Hepatocyte (in vitro differentiated cells): ENCODE measurements at places on chromosomes 6 and 20. TPM values are rescaled to one million over a fixed set of nuclear protein-coding genes. Genes with fewer than 3 reads are reported as not detected.

IRF4 gene
- 0.23 and 0.44 TPM in 2 replicates for total RNA-seq

NOX3 gene
- not detected in 2 replicates for total RNA-seq

DNA sequence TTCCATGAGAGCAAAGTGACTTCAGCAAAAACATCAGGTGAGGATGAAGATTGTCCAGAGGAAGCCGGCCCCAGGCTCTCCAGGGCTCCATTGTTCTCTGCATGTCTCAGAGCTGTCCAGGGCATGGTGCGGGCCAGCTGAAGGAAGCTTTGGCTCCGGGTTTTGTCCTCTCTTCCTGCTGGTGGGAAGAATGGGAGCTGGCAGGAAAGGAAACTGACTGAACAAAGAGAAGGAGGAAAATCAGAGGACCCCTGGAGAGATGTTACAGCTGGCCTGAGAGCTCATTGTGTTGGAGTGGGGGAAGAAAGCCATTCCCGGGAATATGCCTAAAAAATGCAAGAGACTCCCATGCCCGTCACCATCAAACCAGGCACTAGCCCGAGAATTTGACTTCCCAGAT is 27.1 kb downstream of the PRND start:
- DNase-seq = no peak

FBXO9 gene
- 33.3 and 36.6 TPM in 2 replicates for total RNA-seq

TPBG gene
- total RNA-seq = 24.8 and 32.0 TPM in 2 replicates

GRCh38 chr6:162153120-162153519 is 574.4 kb downstream of the PRKN start:
- DNase-seq = no peak

DNA sequence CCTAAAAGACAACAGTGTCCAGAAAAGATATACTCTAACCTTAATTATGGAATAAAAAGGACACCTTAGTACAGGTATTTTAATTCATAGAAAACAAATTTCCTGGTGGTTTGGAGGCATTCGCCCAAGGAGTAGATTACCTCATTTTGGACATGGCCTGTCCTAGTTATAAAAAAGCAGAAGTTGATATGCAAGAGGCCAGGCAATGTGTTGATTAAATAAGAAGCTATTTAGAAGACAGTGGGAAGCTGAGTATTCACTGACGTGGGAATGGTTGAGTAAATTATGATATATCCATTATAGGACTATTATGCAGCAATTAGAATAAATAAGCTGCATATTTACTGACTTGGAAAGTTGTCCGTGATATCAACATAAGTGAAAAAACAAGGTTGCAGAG is 314.9 kb downstream of the ALDH8A1 start:
- DNase-seq = no peak

- no peak for DNase-seq
These were observed 9.1 kb downstream of the YTHDF1 start for GRCh38 chr20:63206878-63207277.

ESR1 gene
- 0.07 and 0.08 TPM in 2 replicates for total RNA-seq

DNA sequence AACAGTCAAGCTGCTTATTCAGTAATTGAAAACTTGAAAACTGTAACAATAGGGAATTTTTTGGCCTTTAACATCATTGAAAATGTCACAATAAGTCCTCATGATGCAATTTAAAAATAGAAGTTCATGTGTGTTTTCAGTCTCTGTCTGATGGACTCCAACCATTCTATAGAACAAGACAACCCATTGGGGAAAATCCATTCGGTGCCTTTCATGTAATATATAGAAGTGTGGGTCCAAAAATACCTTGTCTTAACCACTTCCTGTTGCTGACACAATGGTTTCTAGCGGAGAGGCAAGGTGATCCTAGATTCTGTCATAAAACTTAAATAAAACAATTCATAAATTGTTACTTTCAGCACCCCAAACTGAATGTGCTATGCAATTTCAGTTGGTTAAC is 1131.3 kb upstream of the MAP3K7 start:
- DNase-seq = no peak

CBLN4 gene
- 1.7 and 2.5 TPM in 2 replicates for total RNA-seq

GRM1 gene
- total RNA-seq = 0.08 and 0.17 TPM in 2 replicates

KIF25 gene
- 0.40 TPM in 1 of 2 replicates, not detected in the other for total RNA-seq

GSTA2 gene
- total RNA-seq = 402 and 441 TPM in 2 replicates

PLG gene
- 223 and 225 TPM in 2 replicates for total RNA-seq

DNA sequence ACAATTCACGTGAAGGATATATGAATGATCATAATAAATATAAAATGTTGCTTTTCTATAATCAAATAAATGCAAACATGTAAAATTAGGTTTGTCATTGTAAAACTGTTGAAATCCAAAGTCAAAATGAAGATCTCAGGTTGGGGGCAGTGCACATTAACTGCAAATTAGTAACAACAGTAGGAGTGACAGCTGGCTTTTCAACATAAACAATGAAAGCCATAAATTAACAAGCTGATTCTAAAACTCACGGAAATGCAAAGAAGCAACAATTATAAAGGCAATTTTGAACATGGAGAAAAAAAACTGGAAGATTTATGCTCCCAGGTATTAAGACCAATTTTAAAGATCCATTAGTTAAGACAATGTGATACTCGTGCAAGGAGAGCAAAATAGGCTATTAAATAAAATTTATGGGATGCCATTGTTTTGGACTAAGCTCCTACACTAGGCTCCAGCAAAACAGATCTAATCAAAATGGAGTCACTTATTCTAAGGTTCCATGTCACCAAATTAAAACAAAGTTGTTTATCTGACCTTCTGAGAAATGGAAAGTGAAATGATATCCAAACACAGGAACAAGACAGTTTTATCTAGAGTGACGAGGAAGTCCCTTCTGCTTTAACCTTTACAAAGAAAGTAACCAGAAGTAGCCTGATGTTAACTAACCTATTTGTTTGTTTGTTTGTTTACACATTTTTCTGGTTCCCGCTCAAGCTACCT is 770.8 kb downstream of the EPHA7 start:
- no peak for DNase-seq

- DNase-seq = no peak
These were observed 243.9 kb downstream of the PKHD1 start for GRCh38 chr6:51843456-51844056.

- DNase-seq = no peak
These were observed 82.4 kb downstream of the MAP3K4 start for GRCh38 chr6:161073930-161074329.

DNA sequence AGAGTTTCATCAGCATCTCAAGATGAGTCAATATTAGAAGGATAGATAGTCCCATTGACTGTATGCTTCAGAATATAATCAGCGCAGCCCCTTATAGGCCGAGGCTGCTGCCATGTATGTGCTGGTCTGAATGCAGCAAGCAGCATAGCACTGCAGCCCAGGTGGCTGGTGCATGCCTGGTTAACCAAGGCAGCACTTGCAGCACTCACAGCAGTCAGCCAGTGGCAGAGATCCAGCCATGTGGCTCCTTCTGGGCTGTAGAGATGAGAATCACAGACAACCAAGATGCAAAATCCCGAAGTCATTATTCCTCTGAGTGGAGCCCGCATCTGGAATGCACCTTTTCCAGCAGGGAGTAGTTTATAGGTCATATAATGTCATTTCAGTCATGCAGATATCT is 251.9 kb downstream of the UST start:
- DNase-seq = no peak

GRCh38 chr6:128432394-128432793 is 88.0 kb downstream of the PTPRK start:
- DNase-seq = no peak

GRCh38 chr20:43189554-43190331 is at the start of gene PTPRT:
TSS of gene PTPRT (minus strand) at chr20:43189906. CDS start at chr20:43189733, 173 bp downstream.
- no peak for DNase-seq

GRCh38 chr6:72616406-72617015 is 5.4 kb upstream of the KCNQ5 start:
- DNase-seq = peak; percentile 55

CDH26 gene
- total RNA-seq = 0.88 and 2.2 TPM in 2 replicates

GRCh38 chr20:25030649-25031207 is 27.2 kb downstream of the ACSS1 start:
- DNase-seq = no peak

DNA sequence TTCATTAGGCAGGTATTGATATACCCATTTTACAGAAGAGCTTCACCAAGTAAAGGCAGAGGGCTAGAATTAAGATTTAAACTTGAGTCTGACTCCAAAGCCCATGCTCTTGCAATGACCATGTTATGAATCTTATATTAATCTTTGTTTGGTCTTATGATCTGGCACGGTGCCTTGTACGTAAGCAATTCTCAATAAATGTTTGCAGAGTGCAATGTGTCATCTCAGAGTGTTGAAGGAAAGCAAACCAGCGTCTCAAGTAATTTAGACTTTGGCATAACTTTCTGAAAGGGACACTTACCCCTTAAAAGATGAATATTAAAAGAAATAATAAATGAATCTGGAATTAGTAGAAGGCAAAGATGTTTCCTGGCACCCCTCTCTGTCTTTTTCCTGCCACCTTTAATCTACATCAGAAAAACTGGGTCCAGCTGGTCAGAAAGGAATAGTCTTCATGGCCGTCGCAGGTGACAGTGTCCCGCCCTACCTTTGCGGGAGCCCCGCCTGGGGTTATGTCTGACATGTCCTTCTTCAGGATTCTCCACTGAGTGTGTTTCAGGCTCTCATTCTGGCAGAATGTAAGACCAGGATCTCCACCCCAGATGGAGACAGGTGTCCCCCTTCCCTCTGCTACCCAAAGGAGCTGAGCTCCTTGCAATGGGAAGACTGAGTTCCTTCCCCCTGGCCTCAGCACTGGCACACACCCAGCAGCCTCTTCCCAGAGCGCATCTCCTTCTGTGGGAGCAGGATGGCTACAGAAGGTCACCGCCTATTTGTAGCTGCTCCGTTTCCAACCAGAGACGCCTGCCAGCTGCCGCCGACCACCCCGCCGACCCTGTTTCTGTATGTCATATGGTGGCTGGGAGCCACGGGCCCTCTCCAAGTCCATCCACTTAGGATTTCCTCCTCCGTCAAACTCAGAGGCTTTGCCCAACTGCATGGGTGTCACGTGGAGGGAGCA is 266.3 kb upstream of the ECI2 start:
- no peak for DNase-seq

DNA sequence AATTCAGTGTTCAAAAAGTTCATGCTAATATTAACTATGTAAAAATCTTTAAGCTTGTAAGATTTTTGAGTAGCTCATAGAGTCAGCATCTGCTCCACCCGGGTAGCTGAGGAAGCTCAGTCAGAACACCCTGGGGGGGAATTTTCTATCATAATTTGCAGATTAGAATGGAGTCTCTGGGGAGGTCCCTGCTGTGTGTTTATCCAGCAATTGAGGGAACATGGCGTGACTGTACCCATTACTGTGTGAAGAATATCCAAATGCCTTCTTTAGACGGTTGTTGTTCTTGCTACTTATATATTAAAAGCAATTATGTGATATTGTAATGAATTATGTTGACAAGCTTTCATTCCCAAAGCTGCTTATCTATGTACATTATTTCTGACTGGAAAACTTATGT is 64.8 kb downstream of the AIG1 start:
- no peak for DNase-seq

- DNase-seq = no peak
These were observed 31.4 kb downstream of the PRDM1 start for GRCh38 chr6:106117579-106117978.

GRCh38 chr6:167856999-167857660 is 30.4 kb downstream of the AFDN start:
- peak; percentile 72 for DNase-seq

DNA sequence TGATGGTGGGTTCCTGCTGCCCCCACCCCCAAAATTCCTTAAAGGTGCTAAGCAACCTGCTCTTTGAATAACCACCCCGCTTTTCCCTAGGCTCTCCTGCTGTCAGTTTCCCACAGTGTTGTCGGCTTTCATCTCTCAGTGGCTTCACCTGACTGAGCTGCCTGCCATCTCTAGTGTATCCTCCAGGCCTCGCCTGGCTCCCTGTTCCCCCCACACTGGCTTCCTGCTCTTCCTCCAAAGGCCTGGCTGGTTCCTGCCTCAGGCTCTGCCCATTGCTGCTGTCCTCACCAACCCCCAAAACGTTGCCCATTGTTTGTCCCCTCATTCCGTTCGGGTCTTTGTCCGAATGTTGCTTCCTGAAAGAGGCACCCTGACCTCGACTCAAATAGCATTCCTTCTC is 93.8 kb upstream of the POPDC3 start:
- no peak for DNase-seq

WFDC10A gene
- not detected in 2 replicates for total RNA-seq

DNA sequence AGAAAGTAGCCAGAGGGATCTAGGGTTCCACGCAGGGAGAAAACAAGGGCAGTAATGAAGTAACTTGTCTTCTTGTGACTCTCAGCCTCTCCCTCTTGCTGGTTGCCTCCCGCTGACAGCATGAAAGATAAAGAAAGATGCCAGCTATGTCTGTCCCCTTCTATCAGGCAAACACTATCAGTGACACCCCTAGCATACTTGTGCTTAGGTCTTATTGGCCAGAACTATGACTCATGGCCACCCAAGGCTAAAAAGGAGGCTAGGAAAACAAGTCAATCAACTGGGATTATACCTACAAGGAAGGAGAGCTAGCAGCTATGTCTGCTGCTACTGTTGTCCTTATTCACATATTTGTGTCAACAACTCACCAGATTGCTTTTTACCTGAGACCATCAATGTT is 206.8 kb upstream of the SOX4 start:
- peak; percentile 36 for DNase-seq

- DNase-seq = no peak
These were observed 93.4 kb upstream of the TRAF3IP2 start for GRCh38 chr6:111699123-111699522.

DNA sequence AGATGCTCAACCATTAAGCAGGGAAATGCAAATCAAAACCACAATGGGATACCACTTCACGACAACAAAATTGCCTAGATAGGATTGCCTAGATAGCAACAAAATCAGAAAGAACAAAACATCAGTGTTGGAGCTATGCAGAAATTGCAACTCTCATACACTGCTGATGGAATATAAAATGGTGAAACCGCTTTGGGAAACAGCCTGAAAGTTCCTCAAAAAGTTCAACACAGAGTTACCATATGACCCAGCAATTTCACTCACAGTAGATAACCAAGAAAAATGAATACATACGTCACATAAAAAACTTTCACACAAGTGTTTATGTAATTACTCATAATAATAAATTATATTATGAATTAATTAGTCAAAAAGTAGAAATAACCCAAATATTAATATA is 78.3 kb downstream of the MAFB start:
- DNase-seq = no peak

DNA sequence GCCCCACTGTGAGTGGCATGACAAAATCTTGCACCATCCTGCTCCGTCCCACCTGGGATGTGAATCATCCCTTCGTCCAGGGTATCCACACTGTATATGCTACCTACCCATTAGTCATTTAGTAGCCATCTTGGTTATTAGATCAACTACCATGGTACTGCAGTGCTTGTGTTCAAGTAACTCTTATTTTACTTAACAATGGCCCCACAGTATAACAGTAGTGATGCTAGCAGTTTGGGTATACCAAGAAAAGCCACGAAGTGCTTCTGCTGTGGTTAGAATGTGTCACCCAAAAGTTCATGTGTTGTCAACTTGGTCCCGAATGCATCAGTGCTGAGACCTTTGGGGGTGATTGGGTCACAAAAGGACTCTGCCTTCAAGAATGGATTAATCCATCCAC is 11.7 kb downstream of the OSER1 start:
- DNase-seq = no peak

OPN5 gene
- total RNA-seq = not detected in 2 replicates

GRCh38 chr6:153947808-153948447 is 91.1 kb upstream of the OPRM1 start:
- peak; percentile 60 for DNase-seq
